Stimulated activated CD4-positive, alpha-beta T cell treated with anti-CD3 and anti-CD28 coated beads, TNF-alpha, amount 100 ng/mL, for 48 hours (primary cell): ENCODE measurements at places on chromosomes 16 and 17.
A peak's percentile ranks its signal among the peaks of the same experiment; 100 is the strongest.

GRCh38 chr17:31838636-31839225 lies 20.3 kb downstream of the COPRS start:
- no peak for DNase-seq

DNA sequence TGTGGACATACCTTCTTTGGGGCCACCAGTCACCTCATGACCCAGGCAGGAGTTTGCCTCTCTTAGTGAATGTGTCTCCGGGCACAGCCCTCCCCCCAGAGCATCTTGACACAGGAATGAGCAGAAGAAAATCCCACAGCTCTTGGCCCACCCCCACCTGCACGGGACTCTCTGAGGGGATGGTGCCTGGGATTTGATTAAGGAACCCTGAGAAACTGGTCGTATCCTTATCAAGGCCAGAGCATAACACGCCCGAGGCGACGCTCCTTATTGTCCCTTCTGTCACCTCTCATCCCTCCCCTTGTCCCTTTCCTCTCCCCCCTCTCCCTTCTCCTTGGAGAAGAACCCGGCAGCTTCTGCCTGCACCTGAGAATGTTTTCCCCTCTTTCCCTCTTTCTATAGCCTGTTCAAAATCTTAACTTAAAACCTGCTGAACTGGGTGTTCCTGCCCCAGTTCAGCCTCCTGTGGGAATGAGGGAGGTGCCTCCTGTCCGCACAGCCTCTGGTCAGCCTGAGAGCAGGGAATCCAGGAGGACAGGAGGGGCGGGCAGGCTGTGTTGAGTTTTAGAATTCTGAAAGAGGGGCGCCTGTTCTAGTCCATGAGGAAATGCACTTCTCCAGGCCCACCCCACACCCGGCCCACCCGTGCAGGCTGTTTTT lies 140.7 kb upstream of the PLCG2 start:
- DNase-seq = no peak

GRCh38 chr17:44105483-44105882 lies 18.0 kb downstream of the HDAC5 start:
- DNase-seq = no peak

DNA sequence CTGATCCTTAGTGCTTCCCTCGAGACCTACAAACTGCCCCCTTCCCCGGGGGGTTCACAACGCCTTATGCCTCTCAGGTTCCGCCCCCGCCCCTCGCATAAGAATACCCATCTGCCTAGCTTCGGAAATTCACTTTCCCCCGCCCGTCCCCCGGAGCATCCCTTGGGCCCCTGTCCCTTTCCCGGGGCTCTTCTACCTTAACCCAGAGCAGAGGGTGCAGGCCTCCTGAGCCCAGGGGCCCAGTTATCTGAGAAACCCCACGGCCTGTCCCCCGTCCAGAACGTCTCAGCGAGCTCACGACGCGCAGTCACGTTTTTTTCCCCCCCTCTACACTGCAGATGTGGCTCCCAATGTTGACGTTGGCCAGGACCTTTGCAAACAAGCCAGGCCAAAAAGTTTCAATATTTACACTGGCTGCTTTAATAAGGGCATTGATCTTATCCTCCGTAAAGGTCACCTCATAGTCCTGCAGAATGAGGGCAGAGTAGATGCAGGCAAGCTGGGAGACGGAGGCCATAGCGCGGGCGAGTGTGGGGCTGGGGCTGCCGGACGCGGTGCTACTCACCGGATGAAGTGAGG lies 1.4 kb upstream of the NBR1 start:
- DNase-seq = no peak

DNA sequence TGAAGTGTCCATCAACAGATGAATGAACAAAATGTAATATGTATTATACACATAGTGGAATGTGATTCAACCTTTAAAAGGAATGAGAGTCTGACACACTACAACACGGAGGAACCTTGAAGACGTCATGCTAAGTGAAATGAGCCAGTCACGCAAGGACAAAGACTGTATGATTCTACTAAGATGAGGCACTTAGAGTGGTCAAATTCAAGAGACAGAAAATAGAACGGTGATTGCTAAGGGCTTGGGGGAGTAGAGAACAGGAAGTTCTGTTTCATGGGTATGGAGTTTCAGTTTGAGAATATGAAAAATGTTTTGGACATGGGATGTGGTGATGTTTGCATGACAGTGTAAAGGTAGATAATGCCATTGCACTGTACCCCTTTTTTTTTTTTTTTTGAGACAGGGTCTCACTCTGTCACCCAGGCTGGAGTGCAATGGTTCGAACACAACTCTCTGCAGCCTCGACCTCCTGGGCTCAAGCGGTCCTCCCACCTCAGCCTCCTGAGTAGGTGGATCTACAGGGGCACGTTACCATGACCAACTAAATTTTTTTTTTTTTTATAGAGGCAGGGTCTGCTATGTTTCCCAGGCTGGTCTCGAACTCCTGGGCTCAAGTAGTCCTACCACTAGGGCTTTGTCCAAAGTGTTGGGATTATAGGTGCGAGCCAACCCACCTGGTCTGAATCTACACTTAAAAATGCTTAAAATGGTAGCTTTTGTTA lies 2.9 kb upstream of the CCDC102A start:
- no peak for DNase-seq

- no peak for DNase-seq
Measured at GRCh38 chr16:11543661-11544393, 42.9 kb downstream of the LITAF start.

DNA sequence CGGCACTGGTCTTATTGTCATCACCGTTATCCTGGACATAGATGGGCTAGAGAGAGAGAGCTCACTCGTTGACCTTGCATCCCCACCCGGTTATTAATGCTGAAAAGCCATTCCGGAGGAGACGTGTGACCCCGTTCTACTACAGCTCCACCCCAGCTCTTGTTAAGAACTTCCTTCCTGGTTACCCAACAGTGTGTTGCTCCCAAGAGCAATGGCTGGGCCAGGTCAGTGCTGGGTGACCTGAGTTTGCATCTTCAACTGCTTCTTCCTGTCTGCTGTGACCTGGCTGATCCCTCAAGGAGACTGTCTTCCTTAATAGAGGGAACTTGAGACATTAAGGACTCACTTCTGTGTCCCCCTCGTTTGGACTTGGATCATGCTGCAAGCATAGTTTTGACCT lies 96.1 kb upstream of the SDK2 start:
- no peak for DNase-seq

DNA sequence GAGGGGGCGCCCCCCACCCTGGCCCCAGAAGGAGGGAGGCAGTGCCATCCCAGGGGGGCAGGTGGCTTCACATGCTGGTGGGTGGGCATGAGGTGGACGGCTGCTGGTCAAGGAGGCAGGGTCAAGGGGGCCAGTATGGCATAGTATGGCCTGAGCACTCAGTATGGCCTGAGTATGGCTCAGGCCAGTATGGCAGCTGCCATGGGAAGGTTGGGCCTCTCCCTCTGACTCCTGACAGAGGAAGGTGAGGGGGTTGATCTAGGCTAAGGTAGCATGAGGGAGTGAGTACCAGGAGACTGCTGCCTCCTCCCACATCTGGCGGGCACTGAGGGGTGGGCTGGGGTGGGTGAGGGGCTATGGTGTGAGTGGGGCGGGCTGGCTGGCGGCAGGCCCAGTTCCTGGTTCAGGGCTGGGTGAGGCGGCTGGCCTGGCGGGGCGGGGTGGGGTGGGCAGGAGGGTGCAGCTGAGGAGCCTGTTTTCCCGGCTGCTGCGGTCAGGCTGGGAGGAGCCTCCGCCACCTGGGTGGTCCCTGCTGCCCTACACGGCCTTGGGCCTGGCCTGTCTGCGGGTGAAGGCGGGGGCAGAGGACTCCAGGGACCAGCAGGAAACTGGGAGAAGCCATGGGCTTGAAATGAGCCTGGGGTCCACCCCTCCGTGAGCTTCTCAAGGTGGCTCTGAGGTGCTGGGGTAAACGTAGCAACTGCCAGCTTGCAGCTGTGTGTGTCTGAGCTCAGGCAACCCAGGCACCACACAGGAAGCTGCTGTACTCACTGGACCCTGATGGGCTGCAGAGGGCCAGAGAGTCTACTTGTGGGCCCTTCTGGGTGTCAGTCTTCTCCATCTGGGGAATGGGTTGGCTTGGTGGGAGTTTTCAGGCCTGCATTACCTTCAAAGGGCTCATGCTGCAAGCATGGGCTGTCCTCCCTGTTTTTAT lies 57.0 kb downstream of the RAI1 start:
- no peak for DNase-seq

- DNase-seq = no peak
Measured at GRCh38 chr16:51994597-51994996, 552.3 kb downstream of the TOX3 start.

GRCh38 chr17:15260376-15261257 lies 4.5 kb downstream of the PMP22 start:
- peak; percentile 41 for DNase-seq

DNA sequence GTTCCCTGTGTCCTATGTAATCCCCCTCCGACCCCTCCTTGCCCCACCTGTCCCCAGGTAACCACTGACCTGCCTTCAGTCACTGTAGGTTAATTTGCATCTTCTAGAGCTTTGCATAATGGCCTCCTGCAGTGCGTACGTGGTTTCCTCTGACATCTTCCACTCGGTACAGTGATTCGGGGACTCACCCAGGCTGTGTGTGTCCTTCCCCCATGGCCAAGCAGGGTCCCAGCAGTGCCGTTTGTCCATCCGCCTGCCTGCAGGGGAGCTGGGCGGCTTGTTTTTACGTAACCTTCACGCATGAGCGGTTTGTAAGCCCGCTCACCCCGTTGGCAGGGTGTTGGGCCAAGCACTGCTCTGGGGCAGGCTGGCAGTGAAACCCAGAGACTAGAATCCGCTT lies 7.9 kb downstream of the MAPK8IP3 start:
- DNase-seq = no peak

DNA sequence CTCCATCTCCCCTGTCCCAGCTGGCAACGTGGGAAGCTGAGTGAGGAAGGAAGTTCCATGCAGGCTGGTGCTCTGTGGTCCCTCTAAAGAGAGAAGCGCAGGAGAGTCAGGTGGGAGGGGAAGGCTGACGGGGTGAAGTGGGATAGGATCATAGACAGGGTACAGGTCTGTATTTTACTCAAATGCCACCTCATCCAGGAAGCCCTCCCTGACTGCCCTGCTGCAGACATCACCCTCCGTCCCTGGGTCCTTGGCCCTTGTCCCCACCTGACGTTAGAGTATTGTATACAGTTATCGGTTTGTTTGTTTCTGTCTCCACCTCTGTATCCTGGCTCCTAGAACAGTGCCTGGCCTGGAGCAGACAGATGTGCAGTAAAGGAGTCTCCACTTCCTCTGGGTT lies 11.7 kb downstream of the CANT1 start:
- DNase-seq = no peak

DNA sequence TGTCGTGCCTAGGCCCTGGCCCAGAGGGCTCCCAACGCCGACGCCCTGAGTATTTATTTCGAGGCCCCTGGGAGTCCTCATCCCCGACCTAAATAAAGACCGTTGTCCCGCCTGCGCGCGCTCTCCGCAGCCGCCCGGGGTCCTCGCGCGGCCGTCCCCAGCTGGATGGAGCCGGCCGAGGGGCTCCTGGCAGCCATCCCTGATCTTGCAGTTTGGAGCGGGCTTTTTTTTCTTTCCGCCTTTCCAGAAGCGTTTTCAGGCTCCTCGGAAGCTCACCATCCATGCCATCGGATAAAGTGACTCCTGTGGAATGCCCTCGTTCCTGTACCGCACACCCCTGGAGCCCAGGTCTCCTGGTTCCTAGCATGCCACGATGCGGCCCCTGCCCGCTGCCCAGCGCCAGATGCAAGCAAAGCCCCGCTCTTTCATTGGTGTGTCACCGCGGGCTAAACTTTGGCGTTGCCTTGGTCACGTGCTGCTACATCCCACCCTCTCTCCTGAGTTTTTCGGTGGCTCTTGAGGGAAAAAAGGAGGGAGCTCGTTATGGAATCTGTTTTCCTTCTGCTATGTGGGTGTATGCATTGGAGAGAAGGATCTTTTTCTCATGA lies 716 bp downstream of the TMEM94 start:
- no peak for DNase-seq

DNA sequence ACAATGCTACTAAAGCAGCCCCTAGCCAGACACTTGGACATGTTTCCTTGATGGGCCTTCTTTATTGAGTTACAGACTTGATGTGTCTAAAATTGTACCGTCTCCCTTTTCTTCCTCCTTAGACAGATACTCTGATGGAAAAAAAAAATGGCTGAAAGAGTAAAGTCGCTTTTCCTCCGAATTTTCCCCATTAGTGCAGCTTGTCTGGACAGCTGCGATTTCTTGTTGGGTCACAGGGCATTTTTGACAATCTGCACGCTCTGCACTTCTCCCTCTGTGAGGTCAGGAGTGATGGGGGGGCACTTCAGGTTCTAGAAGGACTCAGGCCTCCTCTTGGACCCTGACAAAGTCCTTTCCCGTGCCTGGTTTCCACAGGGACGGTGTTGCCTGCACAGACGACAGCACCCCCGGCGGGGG lies 968 bp upstream of the PRKAR1A start:
- peak; percentile 8 for DNase-seq

GRCh38 chr17:3385869-3386816 lies at the start of gene OR3A2:
Gene OR3A2 (minus strand): TSS chr17:3386308.
- peak; percentile 7 for DNase-seq

DNA sequence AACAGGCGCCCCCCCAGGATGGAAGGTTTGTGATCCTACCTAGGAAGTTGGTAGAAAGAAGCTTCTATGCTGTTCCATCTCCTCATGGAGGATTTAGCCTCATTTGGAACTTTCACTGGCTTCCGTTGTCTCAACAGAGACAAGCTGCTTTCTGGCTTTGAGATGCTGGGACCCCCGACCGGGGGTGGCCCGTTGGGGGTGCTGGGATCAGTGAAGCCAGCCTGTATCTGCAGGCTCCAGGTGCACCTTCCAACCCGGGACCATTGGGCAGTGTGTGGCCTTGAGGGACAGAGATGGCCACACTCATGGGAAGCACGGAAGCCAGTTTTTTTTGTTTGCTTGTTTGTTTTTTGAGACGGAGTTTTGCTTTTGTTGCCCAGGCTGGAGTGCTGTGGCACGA lies 15.4 kb downstream of the CIBAR2 start:
- no peak for DNase-seq

- DNase-seq = no peak
Measured at GRCh38 chr16:82859662-82860061, 232.9 kb downstream of the CDH13 start.

DNA sequence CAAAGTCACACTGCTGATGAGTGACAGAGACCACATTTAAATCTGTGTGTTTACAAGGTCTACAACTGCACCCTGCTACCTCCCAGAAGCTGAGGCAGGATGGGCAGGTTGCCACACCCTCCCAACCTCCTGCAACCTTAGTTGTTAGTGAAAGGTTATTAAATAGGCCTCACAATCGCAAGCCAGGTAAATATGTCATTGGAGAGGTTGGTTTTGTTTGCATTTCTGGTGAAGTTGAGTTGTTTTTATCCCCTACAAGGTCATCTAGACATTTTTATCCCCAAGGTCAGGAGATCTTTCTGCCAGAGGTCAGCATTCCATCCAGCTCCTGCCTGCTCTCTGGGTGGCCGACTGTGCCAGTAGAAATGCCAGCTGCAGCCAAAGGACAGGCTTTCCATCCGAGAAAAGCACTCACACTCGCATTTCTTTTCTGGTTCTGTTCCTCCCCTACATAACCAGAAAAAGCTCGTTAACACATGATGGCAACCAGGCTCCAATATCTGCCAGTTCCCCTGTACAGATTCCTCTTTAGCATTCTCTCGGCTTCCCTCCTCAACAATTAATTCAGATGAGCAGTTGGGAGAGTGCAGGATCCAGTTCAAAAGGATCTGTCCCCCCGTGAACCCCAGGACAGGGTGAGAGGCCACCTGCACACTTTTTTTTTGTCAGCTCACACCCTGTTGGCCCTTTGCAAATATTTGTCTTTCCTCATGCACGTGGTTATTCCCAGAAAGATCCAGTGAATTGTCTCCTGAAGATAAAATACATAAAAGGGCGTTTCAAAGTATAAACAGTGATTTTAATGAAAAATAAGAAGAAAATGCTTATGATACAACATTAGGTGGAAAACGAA lies 562.8 kb downstream of the MAF start:
- DNase-seq = no peak

- no peak for DNase-seq
Measured at GRCh38 chr17:66379996-66380395, 77.6 kb downstream of the PRKCA start.

- no peak for DNase-seq
Measured at GRCh38 chr17:32912218-32912897, 15.6 kb upstream of the TMEM98 start.
